Activated naive CD8-positive, alpha-beta T cell treated with anti-CD3 and anti-CD28 coated beads, Interleukin-2, amount 10 ng/mL, durations not matched to agents 7 days and 5 days (primary cell): ENCODE measurements at places on chromosomes 3 and 15.

DNA sequence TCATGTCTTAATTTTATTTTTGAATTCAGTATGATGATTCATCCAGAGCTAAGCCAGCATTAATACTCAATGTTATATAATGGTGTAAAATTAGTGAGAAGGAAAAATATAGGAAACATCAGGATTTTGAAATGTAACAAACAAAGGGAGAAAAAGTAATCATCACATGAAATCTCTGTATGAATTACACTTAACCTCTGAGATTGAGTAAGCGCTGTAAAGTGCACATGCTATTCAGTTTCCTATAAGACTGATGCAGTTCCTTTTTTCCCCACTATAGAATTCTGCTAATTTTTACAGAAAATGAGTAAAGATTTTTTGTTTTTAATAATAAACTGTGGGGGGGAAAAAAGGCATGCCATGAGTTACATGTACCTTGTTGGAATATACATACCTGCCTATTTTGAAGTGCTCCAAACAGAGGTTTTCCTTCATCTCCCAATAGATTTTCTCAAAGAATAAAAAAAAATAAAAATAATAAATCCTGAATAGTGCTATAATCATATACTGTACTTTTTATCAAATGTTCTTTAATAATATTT, 64.0 kb upstream of the TTBK2 start:
- DNase-seq = no peak
- peaks cover 19% of the 10 kb centered on the region for H3K36me3 ChIP-seq
- H3K4me3 ChIP-seq = no peak overlapping the region
- H3K27ac ChIP-seq = no peak overlapping the region
- no peaks in the 10 kb centered on the region for H3K4me1 ChIP-seq

- H3K27ac ChIP-seq = no peak overlapping the region
- H3K36me3 ChIP-seq = no peaks in the 10 kb centered on the region
- H3K4me3 ChIP-seq = no peak overlapping the region
Measured at GRCh38 chr3:130490241-130490640, 26.7 kb upstream of the COL6A6 start.

DNA sequence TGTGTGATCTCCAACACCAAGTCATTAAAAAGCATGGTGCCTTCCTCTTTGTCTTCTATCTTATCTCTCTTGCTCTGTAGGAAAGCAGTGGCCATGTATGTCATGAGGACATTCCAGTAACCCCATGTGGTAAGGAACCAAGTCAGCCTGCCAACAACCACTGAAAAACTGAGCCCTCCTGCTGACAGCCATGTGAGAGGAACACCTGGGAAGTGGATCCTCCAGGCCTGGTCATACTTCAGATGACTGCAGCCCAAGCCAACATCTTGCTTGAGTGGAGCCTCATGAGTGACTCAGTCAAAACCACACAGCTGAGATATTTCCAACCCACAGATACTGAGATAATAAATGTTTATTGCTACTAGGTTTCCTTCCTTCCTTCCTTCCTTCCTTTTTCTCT, 597.3 kb downstream of the ZIC1 start:
- H3K4me3 ChIP-seq = no peak overlapping the region
- no peaks in the 10 kb centered on the region for H3K4me1 ChIP-seq

- no peaks in the 10 kb centered on the region for H3K36me3 ChIP-seq
- no peak for DNase-seq
- H3K27ac ChIP-seq = no peak overlapping the region
- H3K4me1 ChIP-seq = peaks cover 16% of the 10 kb centered on the region
Measured at GRCh38 chr15:29456255-29456654, 186.6 kb upstream of the NSMCE3 start.

GRCh38 chr3:184470551-184470950, 90.7 kb downstream of the CHRD start:
- H3K27me3 ChIP-seq = peaks cover 50% of the 10 kb centered on the region
- no peaks in the 10 kb centered on the region for H3K36me3 ChIP-seq
- H3K27ac ChIP-seq = no peak overlapping the region
- no peak for DNase-seq

- H3K4me3 ChIP-seq = no peak overlapping the region
- DNase-seq = peak; percentile 39
- peaks cover 32% of the 10 kb centered on the region for H3K36me3 ChIP-seq
- peaks cover 24% of the 10 kb centered on the region for H3K4me1 ChIP-seq
Measured at GRCh38 chr3:196073255-196073753, 8.6 kb downstream of the TFRC start.

DNA sequence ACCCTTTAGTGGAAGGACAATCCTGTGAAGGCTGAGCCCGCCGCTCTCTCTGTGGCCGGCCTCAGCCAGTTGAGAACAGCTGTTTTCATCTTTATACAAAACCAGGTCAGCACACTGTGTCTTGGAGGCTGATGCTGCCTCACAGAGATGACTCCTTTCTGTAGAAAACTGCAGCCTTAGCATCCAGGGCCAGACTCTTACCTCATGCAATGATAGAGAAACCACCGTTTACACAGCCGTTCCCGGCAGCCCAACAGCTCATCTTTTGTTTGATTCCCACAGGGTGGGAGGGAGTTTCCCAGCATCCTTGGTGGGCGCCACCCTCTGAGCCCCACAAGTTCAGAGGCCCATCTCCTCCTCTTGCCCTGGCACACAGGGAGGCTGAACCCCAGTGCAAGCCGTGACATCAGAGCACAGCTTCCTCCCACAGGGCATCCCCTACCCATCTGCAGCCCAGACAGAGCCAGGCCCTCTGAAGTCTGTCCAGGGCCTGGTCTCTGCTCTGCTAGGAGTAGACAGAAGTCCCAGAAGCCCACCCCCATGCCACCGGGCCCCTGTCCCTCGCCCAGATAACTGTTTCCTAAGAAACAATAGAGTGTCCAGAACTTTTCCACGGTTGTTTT, 105.0 kb downstream of the LRRK1 start:
- no peaks in the 10 kb centered on the region for H3K27me3 ChIP-seq
- no peak for DNase-seq
- H3K4me1 ChIP-seq = peaks cover 2% of the 10 kb centered on the region
- H3K27ac ChIP-seq = no peak overlapping the region
- no peak overlapping the region for H3K4me3 ChIP-seq

DNA sequence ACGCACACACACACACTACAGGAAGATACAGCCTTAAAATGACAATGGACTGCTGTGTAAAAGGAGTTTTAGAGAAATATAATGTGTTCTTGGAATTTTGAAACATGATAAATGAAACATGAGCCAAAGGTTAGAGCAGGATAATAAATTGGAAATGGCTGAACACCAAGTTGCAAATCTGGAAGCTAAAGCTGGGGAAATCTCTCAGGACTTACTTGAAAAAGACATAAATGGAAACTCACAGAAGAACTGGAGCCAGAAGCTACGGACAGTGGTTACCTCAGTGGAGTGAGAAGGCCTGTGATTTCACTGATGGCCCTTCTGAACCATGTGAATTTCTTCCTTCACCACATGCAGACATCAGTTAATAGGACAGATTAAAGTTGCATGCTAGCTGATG, 37.3 kb upstream of the ATP10A start:
- no peak overlapping the region for H3K27ac ChIP-seq
- H3K4me1 ChIP-seq = peaks cover 25% of the 10 kb centered on the region
- no peak overlapping the region for H3K4me3 ChIP-seq
- H3K27me3 ChIP-seq = no peaks in the 10 kb centered on the region
- no peak for DNase-seq
- no peaks in the 10 kb centered on the region for H3K36me3 ChIP-seq

DNA sequence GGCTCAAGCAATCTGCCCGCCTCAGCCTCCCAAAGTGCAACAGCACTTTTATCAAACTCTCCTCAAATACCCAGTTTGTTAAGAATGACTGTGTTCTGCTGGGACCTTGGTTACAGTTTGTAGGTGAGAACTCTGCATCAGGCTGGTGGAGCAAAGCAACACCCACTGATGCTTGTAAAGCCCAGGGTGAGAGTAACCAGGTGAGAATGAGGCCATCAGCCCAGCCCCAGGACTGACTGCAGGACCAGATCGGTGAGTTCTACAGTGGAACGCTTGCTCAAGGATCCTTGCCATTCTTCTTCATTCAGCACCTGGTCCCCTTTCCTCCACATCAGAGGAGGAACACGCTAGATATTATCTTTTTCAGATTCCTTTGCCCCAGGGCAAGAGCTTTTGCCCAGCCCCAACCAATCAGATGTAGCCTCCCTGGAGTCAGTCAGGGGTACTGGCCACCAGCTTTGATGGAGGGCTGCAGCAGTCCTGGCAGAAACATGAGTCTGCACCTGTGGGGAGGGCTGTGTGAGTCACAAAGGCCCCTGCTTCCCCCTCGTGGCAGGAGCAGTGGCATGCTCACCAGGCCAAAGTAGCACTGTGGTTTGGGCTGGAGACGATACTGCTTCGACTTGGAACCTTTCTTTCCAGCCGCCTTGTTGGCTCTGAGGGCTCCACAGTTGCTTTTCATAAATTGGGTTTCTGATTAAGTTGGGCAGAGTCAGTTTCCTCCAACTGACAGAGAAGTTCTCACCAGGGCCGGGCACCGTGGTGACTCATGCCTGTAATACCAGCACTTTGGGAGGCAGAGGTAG, 3.5 kb upstream of the SHISA5 start:
- H3K36me3 ChIP-seq = peaks cover 2% of the 10 kb centered on the region
- peaks cover 4% of the 10 kb centered on the region for H3K27me3 ChIP-seq
- H3K4me1 ChIP-seq = peaks cover 36% of the 10 kb centered on the region

DNA sequence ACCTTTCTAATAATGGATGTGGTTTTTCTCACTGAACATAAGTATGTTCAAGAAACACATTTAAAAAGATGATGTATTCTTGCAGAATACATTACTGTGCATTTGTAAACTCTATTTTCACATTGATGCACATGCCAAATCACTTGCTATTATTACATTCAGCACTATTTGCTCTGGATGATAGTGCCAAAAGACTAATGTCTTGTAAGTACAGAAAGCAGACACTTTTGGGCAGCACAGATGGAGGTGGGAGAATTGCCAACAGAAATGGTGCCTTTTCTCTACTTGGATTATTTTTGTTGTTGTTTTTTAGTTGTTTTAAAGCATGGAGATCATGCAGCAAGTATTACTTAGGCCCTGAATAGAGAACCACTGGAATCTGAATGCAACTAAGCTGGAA, 10.2 kb upstream of the FGF12 start:
- no peak overlapping the region for H3K27ac ChIP-seq
- no peak overlapping the region for H3K4me3 ChIP-seq
- DNase-seq = no peak
- no peaks in the 10 kb centered on the region for H3K4me1 ChIP-seq
- no peaks in the 10 kb centered on the region for H3K27me3 ChIP-seq

DNA sequence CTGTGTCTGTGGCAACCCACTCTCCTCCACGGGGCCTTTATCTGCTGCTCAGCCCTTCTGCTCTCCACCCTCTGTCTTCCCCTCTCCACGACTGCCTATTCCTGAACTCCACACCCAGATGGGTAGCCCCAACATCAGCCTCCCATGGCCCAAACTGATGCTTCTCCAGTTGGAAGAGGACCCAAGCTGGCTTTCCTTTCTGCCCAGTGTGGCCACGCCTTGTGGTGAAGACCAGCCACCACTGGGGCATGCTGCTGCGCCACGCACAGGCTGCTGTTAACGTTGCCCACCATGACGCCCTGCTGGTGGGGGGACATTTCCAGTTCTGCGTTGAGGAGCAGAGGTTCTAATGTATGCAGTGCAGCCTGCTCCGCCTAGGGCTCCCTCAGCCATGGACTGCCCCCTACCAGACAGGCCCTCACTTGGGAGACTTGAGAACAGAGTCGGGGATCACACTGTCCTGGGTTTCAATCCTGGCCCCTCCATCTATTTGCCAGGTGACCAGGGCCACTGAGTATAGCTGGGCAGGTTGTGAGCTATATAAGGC, 26.9 kb downstream of the CFAP100 start:
- H3K4me3 ChIP-seq = no peak overlapping the region
- H3K36me3 ChIP-seq = no peaks in the 10 kb centered on the region
- peaks cover 5% of the 10 kb centered on the region for H3K27me3 ChIP-seq
- H3K27ac ChIP-seq = no peak overlapping the region

GRCh38 chr3:5678248-5678647, 490.7 kb downstream of the EDEM1 start:
- H3K27ac ChIP-seq = no peak overlapping the region
- no peaks in the 10 kb centered on the region for H3K36me3 ChIP-seq
- no peaks in the 10 kb centered on the region for H3K27me3 ChIP-seq
- no peaks in the 10 kb centered on the region for H3K4me1 ChIP-seq
- no peak overlapping the region for H3K4me3 ChIP-seq

DNA sequence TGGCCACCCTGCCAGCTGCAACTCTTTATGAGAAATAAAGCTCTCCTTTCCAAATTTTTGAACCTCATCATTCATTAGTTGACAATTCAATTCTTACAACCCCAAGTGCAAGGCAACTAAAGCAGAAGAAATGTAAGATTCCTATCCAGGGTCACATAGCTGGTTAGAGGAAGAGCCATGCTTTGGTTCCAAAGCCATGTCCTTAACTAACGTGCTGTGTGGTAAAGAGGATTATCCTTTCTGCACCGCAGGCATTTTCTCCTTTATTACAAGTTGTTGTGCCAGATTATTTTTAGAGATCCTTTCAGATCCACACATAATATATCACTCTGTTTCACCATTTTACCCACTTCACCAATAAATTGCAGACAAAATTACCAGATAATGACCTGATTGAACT, 36.5 kb downstream of the TM4SF18 start:
- no peak overlapping the region for H3K4me3 ChIP-seq
- peaks cover 17% of the 10 kb centered on the region for H3K27me3 ChIP-seq
- no peak overlapping the region for H3K27ac ChIP-seq
- no peak for DNase-seq

DNA sequence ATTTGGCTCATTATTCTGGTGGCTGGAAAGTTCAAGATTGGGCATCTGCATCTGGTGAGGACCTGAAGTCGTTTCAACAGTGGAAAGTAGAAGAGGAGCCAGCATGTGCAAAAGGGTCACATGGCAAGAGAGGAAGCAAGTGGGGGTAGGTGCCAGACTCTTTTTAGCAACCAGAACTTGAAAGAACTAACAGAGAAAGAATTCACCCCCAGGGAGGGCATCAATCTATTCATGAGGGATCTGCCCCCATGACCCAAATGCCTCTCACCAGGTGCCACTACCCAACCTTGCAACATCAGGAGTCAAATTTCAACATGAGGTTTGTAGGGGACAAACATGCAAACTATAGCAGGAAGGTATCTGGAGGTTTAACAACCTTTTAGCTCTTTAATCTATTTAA, 10.3 kb upstream of the RYK start:
- no peak for DNase-seq
- peaks cover 51% of the 10 kb centered on the region for H3K27me3 ChIP-seq

GRCh38 chr15:36907295-36907694, 193.1 kb downstream of the MEIS2 start:
- no peak overlapping the region for H3K27ac ChIP-seq
- no peaks in the 10 kb centered on the region for H3K36me3 ChIP-seq
- no peaks in the 10 kb centered on the region for H3K4me1 ChIP-seq
- DNase-seq = no peak

DNA sequence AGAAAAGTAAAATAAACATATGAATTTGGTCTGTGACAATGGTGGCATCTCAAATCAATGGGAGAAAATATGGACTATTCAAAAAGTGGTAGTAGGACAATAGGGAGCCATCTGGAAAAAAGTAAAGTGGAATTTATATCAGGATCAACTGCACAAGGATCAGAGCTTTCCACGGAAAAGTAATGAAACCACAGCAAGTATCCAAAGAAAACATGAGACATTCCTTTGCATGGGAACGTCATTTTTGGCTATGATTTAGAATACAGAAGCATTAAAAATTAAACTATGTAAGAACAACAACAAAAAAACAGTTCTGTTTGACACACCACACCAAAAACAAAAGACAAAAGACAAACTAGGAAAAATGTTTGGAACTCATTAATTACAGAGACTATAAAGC, 18.7 kb downstream of the CRBN start:
- H3K36me3 ChIP-seq = peaks cover 54% of the 10 kb centered on the region
- no peak for DNase-seq
- no peak overlapping the region for H3K4me3 ChIP-seq
- no peak overlapping the region for H3K27ac ChIP-seq
- no peaks in the 10 kb centered on the region for H3K4me1 ChIP-seq
